ENCODE measurements at places on chromosomes 5 and 9.

DNA sequence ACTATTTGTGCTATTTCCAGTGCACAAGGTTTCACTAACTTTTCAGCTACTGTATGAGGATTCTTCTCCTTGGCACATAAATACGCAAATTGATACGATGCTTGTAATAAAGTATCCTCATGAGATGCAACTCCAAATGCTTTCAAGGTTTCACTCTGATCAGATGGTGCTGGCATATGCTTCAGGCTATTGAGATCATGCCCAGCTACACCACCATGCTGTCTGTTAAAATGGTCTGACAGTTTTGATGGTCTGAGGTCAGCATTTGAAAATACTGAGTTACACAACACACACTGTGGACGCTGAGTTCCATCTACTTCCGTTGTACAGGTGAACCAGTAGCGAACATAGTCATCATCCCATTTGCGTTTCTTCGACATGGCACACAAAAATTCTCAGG, 4.7 kb downstream of the FAM200C start:
- DNase-seq: no peak

DNA sequence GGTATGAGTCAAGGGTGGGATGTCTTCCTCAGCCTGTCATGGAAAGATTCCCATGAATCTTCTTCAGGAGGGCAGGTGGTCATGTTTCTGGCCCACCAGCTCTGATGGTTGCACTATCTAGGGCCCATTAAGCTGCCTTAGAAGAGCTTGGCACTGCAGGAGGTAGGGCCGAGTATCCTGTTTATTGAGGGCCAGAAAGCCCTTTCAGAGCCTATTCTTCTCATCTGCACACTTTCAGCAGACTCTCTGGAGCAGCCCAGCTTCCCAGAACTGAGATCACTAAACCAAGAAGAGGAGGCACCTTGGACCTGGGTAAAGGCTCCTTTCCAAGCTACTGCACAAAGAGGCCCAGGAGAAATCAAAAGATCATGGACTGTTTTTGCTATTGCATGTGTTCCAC, 146.5 kb downstream of the MTX3 start:
- DNase-seq: no peak

DNA sequence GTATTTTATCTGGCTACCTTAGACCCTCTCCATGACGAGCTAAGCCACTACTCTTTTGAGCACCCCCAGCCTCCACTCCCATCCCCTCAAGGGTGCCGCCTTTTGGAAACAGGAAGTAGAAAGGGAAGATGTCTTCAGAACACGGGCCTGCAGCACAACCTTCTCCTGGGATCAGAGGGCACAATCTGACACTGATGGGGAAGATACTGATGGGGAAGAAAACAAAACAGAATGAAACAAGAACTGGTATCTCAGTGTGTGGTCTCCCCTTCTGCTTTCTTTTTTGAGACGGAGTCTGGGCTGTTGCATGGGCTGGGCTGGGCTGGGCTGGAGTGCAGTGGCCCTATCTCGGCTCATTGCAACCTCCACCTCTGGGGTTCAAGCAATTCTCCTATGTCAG, 539.7 kb upstream of the DAP start:
- peak; percentile 12 for DNase-seq

- DNase-seq: no peak
These were observed 25.2 kb downstream of the TMEM252 start for GRCh38 chr9:68515326-68516017.

DNA sequence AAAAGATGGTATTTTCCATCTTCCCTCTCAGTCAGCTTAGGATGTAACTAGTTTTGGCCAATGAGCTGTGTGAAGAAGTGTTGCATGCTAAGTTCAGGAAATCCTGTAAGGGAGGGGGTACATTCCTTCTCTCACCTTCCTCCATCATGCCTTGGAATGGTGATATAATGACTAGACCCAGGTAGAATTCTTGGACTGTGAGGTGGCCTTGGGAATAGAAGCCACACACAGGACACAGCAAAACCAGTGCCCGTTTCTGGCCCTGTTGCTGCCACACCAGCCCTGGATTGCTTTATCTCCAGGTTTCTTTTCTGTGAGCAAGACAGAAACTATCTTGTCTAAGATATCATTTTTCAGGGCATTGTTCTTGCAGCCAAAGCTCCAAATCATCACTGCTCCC, 10.5 kb upstream of the ZNF354A start:
- DNase-seq: no peak

DNA sequence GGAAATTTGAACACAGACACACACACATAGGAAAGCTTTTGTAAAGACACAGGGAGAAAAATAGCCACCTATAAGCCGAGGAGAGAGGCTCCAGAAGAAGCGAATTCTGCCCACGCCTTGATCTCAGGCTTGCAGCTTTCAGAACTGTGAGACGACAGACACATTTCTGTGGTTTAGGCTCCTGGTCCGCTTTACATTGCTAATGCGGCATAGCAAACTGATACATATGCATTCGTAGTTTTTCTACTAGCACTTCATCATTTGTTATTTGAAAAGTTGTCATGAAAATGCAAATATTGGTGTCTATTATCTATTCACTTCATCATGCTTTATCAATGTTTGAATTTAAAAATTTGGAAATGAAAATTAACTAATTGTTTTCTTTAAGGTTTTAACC, 674.9 kb downstream of the SEMA5A start:
- DNase-seq: no peak

- no peak for DNase-seq
These were observed 20.6 kb downstream of the GLRX start for GRCh38 chr5:95801961-95802360.

DNA sequence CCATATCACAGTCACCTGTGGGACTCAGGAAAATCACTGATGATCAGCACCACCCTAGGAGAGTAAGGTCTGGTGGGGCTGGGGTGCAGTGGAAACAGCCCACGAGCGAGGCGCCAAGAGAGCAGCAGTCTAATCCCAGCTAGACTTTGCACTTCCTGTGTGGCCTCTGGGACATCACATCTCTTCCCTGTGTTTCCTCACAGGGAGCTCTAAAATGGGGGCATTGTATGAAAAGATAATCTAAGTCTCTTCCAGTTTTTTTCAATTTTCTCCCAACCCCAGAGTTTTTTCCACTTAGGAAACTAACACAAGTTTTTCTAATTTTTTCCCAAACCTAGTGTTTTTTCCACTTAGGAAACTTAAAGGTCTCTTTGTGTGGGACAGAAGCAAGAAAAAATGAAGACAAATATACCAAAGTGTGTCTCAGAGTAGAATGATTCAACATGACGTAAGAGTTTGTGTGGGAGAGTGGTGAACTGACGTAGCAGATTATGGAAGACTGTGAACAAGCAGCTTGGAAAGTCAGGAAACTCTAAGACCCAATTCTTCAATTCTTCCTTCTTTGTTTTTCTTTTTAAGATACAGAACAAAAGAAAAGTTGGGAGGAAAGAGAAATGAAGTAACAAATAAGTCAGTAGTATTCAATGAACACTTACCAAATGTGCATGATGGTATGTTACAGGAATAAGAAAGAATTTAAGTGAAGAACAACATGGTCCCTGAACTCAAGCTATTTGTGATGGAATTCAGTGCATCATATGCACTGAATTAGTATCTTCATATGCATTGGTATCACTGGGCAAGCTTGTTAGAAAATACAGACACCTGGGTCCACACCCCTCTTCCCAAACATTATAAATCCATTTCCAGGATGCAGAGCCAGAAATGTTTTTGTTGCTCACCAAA, 51.3 kb downstream of the LHFPL2 start:
- DNase-seq: no peak

- no peak for DNase-seq
These were observed 28.8 kb downstream of the LPCAT1 start for GRCh38 chr5:1494780-1495524.

DNA sequence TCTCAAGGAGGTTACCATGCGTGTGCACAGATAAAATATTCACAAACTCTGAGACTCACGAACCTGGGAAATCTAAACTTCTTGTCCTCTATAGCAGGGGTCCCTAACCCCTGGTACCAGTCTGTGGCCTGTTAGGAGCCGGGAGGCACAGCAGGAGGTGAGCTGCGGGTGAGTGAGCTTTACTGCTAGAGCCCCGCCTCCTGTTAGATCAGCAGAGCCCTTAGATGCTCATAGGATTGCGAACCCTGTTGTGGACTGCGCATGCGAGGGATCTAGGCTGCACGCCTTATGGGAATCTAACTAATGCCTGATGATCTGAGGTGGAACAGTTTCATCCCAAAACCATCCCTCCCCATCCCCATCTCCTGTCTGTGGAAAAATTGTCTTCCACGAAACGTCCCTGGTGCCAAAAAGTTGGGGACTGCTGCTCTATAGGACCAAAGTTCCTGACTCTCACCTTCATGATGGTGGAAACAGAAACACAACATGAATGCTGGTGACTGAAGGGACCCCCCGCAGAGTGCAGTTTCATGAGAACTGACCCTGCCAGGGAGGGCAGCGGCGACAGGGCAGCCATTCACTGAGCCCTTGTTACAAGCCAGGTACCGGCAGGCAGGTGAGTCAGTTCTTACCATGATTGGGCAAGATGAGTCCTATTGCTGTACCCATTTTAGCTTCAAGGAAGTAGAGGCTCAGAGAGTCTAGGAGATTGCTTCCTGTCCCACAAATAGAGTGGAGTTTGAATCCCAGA, 181.9 kb downstream of the RGS3 start:
- no peak for DNase-seq

DNA sequence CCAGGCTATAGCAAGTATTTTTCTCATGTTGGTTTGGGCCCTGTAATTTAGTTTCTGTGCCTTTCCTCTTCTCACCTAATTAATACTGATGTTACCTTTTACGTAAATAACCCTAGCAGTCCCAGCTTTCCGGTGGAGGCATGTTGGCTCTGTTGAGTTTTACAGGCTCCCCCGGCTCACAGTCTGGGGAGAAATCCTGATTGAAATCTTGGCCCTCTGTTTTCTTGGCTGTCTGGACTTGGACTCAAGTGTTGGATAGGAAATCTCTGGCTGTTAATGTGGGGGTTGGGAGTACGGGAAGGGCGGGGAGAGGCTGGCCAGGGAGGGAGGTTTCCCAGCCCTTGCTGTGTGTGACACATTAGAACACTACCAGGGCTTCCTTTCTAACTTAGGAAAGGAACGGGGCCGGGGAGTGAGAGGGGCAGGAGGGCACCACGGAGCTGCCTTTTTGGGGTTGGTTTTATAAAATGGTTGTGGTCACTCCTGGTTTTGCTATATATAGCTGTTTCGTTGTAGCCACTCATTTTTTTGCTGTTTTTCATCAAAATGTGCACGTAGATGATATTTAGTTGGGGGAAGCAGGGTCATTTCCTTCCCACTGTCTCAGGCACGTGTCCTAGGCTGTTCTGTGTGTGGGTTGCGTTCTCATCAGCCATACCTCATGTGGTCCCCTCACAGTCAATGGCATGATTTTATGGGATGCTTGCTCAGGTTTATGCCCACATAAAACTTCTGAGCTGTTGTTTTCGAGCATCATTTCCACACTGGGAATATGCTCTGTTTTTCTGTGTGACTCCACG, 11.0 kb downstream of the TRIO start:
- peak; percentile 43 for DNase-seq

GRCh38 chr9:104617418-104617817, 586 bp downstream of the OR13C9 start:
- no peak for DNase-seq

DNA sequence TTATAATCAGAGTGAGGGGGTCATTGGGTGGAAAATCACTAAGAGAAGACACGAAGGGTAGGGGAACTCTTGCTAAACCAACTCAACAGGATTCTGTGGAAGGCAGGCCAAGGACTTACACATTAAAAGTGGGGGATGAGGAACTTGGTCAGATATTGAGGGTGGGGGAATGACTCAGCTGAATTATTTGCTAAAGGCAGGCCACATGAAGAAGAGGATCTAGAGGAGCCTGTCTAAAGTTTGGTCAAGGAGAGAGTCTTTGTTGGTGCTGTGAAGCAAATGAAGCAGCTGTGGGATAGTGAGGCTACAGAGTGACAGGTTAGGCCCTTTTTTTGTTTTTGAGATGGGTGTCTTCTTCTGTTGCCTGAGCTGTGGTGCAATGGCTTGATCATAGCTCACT, 63.9 kb upstream of the SPRY4 start:
- no peak for DNase-seq

DNA sequence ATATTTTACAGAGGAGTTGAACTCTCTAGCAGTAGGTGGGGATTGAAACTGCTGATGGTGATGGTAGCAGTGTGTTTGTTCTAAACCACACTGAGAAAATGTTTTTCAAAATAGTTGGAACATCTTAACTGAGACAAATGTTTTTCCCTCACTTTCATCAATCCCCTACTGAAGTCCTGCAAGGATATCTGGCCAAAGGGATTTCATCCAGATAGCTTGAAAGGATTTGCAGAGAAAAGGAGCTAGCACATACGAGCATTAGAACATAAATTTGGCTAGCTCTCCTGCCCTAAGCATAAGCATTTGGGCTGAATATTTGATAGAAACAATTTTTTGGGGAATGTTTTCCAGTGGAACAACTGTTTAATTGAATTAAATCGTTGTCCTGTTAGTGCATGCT, 153.9 kb downstream of the CDH9 start:
- DNase-seq: no peak

GRCh38 chr5:87307796-87308423, 40.2 kb downstream of the RASA1 start:
- no peak for DNase-seq

GRCh38 chr5:18745988-18746615, 1111.8 kb downstream of the TAF11L14 start:
- DNase-seq: no peak

DNA sequence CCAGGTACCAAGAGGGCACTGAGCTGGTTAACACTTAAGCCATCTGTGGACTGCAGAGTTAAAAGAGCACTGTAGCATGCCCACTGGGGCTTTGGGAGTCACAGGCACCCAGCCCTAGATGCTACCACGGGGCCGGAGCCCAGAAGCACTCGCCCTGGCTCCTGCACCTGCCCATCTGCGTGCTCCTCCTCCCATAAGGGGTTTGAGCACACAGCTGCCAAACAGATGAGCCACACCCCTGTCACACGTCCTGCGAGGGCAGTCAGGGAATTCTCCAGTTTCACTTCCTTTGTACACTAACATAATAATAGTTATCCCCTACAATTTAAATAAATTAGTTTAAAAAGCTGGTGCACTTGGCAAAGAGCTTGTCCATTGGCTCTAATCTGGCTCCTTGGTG, 4.5 kb upstream of the PCA3 start:
- no peak for DNase-seq

DNA sequence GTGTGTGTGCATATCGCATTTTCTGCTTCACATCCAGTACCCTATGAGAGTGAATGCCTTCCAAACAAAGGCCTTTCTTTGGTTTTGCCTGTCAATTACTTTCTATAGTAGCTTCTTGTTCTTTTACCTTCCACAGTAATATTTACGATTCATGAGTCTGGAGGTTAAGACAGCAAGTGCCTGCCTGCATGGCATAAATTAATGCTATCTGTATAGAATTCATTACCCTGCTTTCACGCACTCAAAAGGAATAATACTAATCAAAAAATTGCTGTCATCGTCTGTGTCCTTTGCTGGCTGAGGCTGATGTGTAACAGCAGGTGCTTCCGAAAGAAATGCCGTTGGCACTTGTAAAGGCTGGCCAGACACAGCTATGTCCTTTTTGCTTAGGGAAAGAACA, 1304.4 kb upstream of the CDH6 start:
- no peak for DNase-seq

GRCh38 chr5:74476046-74476818, 164.3 kb downstream of the ENC1 start:
- DNase-seq: no peak

GRCh38 chr5:78760366-78760765, 111.8 kb upstream of the LHFPL2 start:
- no peak for DNase-seq
